ENCODE measurements at places on chromosomes 6 and 20. TPM values are rescaled to one million over a fixed set of nuclear protein-coding genes. Genes with fewer than 3 reads are reported as not detected.

Gene PRICKLE4
- not detected for total RNA-seq

Gene EYA2
- total RNA-seq = 2.6 TPM

Gene UQCC2
- total RNA-seq = 13.4 TPM

Gene MC3R
- total RNA-seq = not detected

Gene NR2E1
- total RNA-seq = not detected
